Stimulated activated effector memory CD8-positive, alpha-beta T cell treated with anti-CD3 and anti-CD28 coated beads, Interleukin-12 subunit alpha, Interleukin-12 subunit beta, amount 100 ng/mL, for 72 hours (primary cell): ENCODE measurements at places on chromosomes 1 and 21.

GRCh38 chr1:33265780-33266605, 9.7 kb downstream of the ZNF362 start:
- DNase-seq: no peak

GRCh38 chr1:235998812-235999211, 66.1 kb downstream of the NID1 start:
- DNase-seq: peak; percentile 34

DNA sequence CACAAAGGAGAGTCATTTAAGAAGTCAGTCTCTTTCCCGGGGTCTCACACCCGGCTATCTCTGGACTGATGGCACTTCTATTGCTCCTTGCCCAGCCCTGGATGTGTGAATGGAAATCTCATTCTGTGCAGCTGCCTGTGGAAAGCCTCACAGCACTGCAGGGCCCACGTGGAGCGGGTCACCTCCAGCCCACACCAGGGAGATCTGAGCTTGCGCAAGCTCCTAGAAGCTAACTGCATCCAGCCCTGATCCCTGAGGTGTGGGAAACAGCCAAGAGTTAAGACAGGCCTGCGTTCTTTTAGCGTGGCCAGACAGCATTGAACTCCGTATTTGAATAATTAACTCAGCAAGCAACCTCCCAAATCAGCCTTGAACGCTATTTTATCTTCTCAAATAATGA, 150.5 kb downstream of the LRIG2 start:
- DNase-seq: no peak

- DNase-seq: no peak
Measured at GRCh38 chr1:78348496-78349284, 142.1 kb upstream of the PTGFR start.

DNA sequence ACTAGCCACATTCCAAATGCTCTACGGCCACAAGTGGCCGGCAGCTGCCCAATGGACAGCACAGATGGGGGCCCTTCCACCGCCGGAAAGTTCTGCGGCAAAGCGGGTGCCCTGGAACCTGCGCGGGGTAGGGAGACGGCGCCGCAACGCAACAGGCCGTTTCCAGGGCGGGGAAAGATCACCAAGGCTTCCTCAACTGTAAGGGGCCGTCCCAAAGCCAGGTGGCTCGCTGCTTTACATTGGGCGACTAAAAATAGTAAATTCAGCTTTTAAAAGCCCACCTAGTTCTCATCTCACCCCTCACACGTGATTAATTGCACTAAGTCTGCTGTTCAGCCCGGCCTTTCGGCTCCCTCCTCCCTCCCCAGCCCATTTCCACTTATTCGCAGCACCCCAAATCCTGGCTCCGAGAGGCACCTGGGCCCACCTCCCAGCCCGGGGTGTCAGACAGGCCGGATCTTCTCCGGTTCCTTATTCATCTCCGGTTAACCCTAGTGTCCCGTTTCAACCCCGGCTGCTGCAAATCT, 643 bp downstream of the CFAP298 start:
- DNase-seq: peak; percentile 60

GRCh38 chr1:160975026-160975425, 20.4 kb upstream of the ITLN2 start:
- DNase-seq: no peak

- DNase-seq: no peak
Measured at GRCh38 chr1:55213151-55213884, 1.8 kb downstream of the USP24 start.

DNA sequence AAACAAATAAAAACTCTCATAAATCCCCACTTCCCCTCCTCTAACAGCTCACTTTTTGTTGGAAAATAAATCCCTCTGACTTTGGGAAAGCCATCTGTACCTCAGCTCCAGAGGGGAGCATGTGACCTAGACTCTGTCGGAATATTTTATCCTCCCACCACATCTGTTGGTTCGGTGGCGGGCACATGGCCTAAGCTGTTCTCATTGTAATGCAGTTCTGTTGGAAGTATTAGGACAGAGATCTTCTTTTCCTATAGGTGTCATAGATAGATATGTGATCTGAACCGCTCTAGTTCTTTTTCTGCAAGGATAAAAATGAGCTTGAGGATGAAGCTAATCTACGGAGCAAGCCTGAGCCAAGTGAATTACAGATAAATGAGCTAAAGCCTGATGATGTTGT, 50.5 kb upstream of the EPS8L3 start:
- no peak for DNase-seq

DNA sequence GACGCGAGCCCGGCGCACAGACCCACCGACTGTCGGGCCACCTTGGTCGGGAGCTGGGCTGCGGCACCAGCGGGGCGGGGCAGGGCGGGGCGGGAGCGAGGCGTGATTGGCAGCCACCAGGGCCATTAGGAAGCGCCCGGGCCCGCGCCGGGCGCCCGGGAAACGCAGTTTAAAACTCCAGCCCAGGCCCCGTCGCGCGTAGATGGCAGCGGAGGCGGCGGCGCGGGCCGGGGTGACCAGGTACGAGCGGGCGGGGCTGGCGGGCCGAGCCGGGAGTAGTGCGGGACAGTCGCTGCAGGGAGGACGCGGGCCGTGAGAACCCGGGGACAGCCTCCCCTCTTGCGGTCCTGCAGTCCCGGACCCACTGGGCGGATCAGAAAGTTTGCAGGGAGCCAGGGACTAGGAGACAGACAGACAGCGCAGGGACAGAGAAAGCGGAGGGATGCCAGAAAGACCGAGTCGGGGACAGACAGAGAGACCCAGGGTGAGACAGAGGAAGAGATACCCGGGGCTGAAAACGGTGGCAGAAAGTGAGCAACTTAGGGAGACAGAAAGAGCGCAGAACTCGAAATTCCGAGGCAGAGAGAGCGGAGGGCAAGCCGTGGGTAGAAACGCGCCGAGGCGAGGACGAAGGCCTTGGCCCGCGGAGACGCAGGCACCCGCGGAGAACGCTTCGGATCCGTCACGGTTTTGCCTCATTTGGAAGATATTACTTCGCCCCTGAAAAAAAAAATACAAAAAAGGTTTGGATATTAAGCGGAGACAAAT, at the start of gene DMBX1:
DMBX1 (plus strand) TSS at position 199 of the 768 bp plus-strand sequence. CDS start 17,175 bp downstream, outside the sequence.
- peak; percentile 72 for DNase-seq
